ENCODE measurements at places on chromosomes 1 and 21.

DNA sequence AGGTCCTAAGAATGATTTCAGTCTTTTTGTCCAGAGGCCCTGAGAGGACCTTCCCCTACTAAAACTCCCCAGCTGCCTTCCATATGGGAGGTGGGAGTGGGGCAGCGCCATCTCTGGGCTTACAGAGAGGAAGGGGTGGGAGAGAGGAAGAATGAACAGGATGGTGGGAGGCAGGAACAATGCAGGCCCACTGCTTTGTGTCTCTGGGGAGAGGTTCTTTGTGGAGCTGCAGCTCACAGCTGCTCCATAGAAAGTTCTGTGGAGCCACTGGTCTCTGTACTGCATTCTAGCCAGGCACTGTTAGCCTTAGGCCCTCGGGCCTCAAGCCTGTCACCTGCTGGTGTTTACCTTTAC, 43.6 kb upstream of the A3GALT2 start:
- no peak for DNase-seq

GRCh38 chr1:106995970-106996369, 60.5 kb upstream of the PRMT6 start:
- DNase-seq: no peak

DNA sequence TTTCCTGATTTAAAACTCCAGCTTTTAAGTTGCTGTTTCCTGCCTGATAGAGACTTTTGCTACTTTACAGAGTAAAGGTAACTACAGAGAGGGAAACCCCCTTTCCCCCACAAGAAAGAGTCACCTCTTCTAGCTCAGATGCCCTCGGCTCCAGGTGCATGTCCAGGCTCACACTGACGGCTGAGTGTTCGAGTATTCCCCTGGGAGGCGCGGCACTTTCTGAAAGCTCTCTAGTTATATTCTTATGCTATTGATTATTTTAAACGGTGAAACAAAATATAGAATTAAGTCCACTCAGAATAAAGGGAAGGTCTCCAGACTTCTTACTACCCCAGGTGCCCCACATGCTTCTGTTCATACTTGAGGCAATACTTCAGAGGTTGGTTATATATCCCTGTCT, 160.3 kb upstream of the FMN2 start:
- DNase-seq: no peak

DNA sequence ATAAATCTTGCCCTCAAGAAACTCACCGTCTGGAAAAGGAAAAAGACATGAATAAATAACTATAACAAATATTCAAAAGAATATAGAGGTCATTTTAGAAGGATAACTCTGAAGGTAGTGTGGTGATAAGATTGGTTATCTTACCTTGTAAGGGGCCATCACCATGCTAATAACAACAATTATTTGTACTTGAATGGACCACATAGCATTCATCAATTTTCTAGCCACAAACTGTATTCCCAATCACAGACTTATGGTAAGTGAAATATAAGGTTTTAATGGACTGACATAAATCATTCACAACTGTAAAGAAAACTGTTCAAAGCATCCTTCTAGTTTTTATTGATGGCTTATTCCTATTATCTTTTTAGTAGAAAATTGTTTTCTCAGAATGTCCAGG, 57.8 kb downstream of the HMCN1 start:
- DNase-seq: no peak

DNA sequence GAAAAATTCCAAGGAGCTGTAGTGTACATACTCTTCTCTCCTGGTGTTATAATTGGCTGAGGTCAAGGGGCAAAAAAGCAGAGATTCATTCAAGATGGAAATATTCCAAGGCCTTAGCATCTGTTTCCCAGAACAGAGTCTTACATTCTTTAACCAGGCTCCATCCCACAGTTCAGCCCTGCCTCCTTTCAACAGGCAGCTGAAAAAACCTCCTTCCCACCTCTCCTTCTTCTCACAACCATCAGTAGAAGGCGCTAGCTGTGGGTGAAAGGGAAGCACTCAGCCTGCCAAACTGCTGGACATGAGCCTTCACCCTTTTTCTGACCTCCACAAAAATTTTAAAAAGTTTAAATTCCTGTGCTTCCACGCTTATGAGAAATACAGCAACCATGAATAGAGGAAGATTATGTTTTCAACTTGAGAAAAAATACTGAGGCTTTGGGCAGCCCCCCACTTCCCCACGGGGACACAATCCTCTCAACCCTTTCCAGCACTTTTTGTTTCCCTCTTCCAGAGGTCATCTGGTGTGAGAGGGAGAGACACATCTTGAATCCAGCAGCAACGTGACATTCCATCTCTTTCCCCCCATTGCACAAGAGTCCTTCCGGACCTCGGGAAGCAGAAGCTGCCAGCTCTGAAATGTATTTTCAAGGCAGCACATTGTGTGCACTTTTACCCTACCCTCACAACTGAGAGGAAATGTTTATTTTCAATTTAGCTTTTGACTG, 43.2 kb upstream of the FMO2 start:
- no peak for DNase-seq

DNA sequence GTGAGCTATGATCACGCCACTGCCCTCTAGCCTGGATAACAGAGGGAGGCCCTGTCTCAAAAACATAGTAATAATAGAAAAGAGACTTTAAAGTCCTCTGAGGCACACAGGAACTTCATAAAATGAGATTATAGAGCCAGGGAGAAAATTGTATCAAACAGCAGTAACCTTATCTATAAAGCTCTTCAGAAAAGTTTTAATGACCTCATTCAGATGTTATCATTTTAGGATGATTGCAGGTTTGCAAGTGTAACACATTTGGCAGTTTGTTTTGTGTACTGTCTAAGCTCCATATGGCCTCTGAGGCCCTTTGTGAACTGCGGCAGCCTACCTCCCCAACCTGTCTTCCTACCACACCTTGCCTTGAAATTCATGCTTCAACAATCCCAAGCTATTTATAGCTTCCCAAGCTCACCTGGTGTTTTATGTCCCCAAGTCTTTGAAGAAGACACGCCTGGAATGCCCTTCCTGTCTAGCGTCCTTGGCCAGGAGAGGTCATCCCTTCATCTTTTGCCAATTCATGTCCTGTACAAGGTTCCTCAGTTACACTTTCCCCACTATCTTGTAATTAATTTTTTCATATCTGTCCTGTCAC, 8.5 kb upstream of the AKNAD1 start:
- DNase-seq: no peak

DNA sequence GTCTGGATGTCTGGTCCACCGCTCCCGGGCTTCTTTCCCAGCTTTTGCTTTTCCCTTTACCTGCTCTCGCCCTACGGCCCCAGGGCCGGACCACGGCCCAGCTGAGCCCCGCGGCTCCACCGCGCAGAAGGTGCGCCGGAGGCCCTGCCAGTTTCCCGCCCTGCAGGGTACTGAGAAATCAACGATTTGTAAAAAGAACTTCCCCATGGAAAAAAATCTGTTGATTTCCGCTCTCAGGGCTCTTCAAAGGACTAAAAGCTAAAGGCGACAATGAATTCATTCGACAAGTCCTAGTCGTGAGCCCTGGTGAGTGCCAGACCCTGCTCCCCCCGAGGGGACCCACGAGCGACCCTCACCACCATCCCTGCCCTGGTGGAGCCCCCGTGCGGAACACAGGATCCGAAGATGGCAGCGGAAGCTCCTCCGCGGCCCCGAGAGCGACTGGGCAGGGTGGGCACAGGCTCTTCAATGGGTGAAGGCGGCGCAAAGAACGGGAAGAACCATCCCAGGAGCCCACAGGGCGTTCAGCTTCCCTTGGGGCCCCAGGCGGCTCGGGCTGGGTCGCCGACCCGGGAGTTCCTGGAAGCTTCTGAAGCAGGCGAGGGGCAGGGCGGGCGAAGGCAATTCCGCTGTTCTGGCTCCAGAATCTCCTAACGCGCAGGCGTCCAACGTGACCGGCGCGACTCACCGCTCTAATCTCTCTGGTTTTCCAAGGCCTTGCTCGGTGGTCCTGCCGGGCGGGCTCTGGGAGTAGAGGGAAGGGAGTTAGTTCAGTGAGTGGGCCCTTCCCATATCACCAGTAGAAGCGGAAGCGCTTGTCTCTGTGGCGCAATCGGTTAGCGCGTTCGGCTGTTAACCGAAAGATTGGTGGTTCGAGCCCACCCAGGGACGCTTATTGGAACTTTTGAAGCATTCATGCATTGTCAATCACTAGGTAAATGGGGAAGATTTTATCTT, 6.6 kb upstream of the RNU1-2 start:
- DNase-seq: no peak

Data from activated T-helper 2 cell treated with anti-CD3 and anti-CD28 coated beads, Interferon-gamma antibody, Interleukin-2, Interleukin-4, amounts not matched to agents 10 μg/mL and 5 μg/mL and 100 μg/mL, durations not matched to agents 14 hours and 24 hours and 36 hours (primary cell).